GM23338 (cell line): ENCODE measurements at places on chromosomes 2 and 18. TPM values are rescaled to one million over a fixed set of nuclear protein-coding genes. Genes with fewer than 3 reads are reported as not detected.

RAB6C gene
- not detected in 2 replicates for total RNA-seq

ABCG5 gene
- not detected in 2 replicates for total RNA-seq

DNA sequence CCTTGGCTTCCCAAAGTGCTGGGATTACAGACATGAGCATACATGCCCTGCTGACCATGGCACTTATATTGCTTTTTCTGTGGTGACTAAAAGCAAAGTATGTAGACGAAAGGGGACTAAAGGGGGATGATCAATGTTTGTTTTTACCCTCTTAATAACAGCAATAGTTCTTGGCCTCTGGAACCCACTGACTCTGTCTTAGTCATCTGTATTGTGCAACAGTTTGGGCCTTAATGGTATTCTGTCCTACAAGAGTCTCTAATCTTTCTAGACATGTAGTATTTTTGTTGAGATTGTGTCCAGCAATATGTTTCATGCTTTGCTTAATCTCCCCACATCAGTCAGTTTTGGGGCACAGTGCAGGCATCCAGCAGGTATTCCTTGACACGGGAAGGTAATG lies 359.9 kb upstream of the FANCL start:
- no peak for DNase-seq

CHAC2 gene
- total RNA-seq = 17.9 and 20.9 TPM in 2 replicates

DNA sequence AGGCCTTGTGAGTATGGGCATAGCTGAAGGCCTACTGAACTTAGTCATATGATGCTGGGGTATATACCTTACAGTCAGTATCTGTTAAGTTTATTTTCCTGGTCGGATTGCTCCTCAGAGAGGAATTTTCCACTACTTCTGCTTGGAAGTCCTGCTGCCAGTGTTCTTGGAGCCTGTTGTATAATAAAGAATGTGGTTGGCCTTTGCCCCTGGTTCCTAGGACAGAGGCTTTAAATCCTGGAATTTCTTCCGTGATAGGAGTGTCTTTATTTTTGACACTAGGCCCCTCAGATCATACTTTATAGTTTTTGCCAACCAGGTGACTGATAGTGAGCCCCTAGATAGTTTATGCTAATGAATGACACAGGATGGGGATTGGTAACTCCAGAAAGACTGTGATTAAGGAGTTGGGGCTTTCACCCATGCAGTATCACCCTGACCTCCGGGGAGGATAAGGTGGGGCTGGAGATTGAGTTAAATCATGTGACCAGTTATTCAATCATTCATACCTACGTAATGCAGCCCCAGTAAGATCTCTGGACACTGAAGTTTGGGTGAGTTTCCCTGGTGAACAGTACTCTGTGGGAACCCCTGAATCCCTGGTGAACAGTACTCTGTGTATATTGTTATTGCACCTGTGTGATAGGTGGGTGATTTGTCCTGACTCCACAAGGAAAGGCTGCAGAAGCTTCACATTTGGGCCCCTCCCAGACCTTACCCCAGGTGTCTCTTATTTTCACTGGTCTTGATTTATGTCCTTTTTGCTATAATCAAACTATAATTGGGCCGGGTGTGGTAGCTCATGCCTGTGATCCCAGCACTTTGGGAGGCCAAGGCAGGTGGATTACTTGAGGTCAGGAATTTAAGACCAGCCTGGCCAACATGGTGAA lies 56.9 kb downstream of the COMMD1 start:
- peak; percentile 15 for DNase-seq

DNA sequence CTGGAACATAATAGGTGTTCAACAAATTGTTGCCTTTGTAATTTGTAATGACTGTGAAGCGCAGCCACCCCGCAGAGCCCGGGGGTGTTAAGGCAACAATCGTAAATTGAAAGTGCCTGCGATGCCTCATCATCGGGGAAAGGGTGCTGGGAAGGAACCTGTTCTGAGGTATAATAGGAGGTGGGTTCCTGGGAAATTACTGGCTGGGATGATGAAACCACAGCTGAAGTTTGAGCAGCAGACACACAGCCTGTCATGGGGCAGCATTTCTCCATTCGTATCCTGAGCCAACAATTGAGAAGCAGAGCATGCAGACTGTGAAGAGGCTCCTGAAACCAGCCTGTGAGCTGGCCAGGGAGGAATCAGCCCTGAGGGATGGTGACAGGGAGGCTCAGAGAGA lies 404.0 kb upstream of the MYT1L start:
- DNase-seq = no peak

IL18R1 gene
- 0.17 and 0.89 TPM in 2 replicates for total RNA-seq

DNA sequence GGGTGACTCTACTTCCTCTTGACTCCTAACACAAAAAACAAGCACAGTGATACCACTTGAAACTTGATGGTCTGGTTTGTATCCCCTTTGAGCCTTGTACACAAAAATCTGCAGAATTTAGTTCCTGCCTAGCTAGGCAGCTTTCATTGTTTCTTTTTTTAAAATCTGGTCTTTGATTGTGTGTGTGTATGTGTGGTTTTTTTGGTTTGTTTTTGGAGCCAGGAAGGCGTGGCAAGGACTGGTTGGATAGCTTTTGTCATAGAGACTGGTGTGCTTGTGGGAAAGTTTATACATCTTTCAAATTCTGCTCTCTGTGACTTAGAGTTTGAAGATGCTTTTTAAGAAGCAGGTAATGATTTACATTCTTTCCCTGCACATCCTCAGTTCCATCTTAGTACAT lies 127.4 kb downstream of the TANC1 start:
- DNase-seq = no peak

GRCh38 chr2:196068271-196069209 lies at the start of gene DNAH7:
TSS of gene DNAH7 (minus strand) at chr2:196068837. CDS start at chr2:196068711, 126 bp downstream.
- DNase-seq = peak; percentile 96

DNA sequence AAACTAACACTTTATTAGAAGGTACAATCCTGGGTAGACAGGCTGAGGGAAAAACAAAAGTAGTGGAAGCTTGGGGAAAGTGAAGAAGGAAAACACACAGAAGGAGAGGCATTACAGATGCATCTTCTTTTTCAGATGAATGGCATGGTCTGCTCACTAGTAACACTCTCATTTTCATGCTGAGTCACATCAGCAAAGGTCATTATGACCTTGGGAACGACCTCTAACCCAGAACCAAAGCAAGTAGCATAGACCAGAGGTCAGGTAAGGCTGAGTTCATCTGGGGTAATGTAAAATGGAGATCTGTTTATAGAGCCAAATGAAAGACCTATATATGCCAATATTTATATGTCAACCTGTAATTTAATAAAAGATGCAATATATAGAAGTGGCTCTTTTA lies 294.4 kb upstream of the LRRTM4 start:
- no peak for DNase-seq

DNA sequence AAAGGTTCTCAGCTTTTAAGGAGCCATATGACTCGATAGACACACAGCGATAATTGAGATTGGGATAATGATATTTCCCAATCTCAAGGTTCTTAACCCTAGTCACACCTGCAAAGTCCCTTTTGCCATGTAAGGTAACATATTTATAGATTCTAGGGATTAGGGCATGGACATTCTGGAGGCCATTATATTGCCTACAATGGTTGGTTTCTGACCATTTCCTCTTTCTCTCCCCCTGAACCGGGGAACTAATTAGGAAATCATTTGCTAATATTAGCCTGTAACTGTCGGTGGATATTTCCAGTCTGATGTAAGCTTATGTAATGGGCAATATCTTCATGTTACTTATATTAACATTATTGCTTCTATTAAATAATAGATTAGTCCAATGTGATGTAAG lies 40.8 kb upstream of the ARHGAP15 start:
- DNase-seq = no peak

DNA sequence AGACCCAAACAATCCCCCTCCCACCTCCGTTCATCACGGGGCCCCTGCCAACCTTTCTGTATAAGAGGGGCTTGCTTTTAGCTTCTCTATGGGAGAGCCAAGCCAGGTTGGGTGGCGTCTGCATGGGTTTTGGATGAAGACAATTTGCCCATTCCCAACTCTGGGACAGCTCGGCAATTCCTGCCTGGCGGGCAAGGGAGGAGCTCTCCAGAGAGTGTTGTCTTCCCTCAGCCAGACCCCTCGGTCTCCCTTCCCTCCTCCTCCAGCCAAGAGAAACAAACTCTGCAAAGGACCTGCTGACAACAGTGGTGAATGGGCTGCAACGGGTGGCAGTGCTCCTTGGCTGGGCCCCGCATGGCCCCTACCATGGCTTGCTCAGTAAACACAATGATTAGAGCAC lies 267.2 kb upstream of the HDAC4 start:
- no peak for DNase-seq

DSC1 gene
- total RNA-seq = not detected in 2 replicates
